Glutamatergic neuron (in vitro differentiated cells): ENCODE measurements at places on chromosomes 6 and 20. TPM values are rescaled to one million over a fixed set of nuclear protein-coding genes. Genes with fewer than 3 reads are reported as not detected.

The MMUT gene
- total RNA-seq: 21.9 TPM

The GTPBP2 gene
- 114 TPM for total RNA-seq

The PNLDC1 gene
- not detected for total RNA-seq

The EPHA7 gene
- 3.6 TPM for total RNA-seq

The UBD gene
- total RNA-seq: not detected
